Left ventricle myocardium inferior (tissue), 1 donor: ENCODE measurements at places on chromosomes 7 and 10. TPM values are rescaled to one million over a fixed set of nuclear protein-coding genes. Genes with fewer than 3 reads are reported as not detected.

The LIPK gene
- total RNA-seq: not detected

The SMIM30 gene
- 148 TPM for total RNA-seq

The RPP30 gene
- 31.6 TPM for total RNA-seq

The CPA1 gene
- not detected for total RNA-seq

The CUL2 gene
- 35.9 TPM for total RNA-seq

The AGAP3 gene
- total RNA-seq: 51.0 TPM

The GHITM gene
- 468 TPM for total RNA-seq

The CRYGN gene
- total RNA-seq: 0.41 TPM

The PODXL gene
- total RNA-seq: 67.4 TPM

The HYAL4 gene
- total RNA-seq: not detected

The IGF2BP3 gene
- 0.38 TPM for total RNA-seq

The ATP6V0A4 gene
- total RNA-seq: not detected

The ZNF804B gene
- not detected for total RNA-seq

The PTF1A gene
- total RNA-seq: not detected

The DIP2C gene
- 30.8 TPM for total RNA-seq

- no peaks in the 10 kb centered on the region for H3K27me3 ChIP-seq
- no peak for DNase-seq
- H3K4me3 ChIP-seq: no peak overlapping the region
- no peak overlapping the region for H3K27ac ChIP-seq
- peaks cover 7% of the 10 kb centered on the region for H3K36me3 ChIP-seq
- H3K4me1 ChIP-seq: no peaks in the 10 kb centered on the region
Observed at GRCh38 chr7:38886265-38886664, 22.7 kb downstream of the VPS41 start.

DNA sequence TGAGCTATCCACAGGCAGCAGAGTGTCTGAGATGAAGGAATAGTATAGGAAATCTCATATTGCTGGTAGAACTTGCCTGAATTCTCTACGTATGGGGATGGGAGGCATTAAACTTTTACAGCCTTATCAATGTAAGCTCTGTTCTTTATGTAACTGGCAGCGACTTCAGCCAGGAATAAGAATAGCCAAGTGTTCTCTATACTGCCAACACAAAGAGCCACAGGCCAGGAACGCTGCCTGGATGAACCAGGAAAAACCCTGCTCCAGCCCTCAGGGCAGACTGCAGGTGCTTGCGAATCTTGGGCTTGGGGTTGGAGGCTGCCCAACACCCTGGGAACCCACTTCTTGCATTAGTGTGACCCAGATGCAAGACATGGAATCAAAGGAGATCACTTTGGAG lies 6.1 kb upstream of the OLAH start:
- no peaks in the 10 kb centered on the region for H3K36me3 ChIP-seq
- no peak overlapping the region for H3K27ac ChIP-seq
- H3K27me3 ChIP-seq: no peaks in the 10 kb centered on the region
- no peak overlapping the region for H3K4me3 ChIP-seq
- no peaks in the 10 kb centered on the region for H3K4me1 ChIP-seq

- H3K27ac ChIP-seq: no peak overlapping the region
- no peak for DNase-seq
- H3K4me1 ChIP-seq: no peaks in the 10 kb centered on the region
- H3K36me3 ChIP-seq: peaks cover 17% of the 10 kb centered on the region
Observed at GRCh38 chr7:2080477-2080876, 152.3 kb downstream of the MAD1L1 start.

- no peaks in the 10 kb centered on the region for H3K27me3 ChIP-seq
- H3K4me1 ChIP-seq: no peaks in the 10 kb centered on the region
- no peaks in the 10 kb centered on the region for H3K36me3 ChIP-seq
- no peak overlapping the region for H3K27ac ChIP-seq
- H3K4me3 ChIP-seq: no peak overlapping the region
Observed at GRCh38 chr10:106410331-106410730, 754.2 kb downstream of the SORCS1 start.

GRCh38 chr7:132752431-132752830 lies 176.2 kb upstream of the PLXNA4 start:
- H3K4me3 ChIP-seq: no peak overlapping the region
- no peak overlapping the region for H3K27ac ChIP-seq
- no peaks in the 10 kb centered on the region for H3K36me3 ChIP-seq
- peaks cover 17% of the 10 kb centered on the region for H3K27me3 ChIP-seq
- DNase-seq: no peak

DNA sequence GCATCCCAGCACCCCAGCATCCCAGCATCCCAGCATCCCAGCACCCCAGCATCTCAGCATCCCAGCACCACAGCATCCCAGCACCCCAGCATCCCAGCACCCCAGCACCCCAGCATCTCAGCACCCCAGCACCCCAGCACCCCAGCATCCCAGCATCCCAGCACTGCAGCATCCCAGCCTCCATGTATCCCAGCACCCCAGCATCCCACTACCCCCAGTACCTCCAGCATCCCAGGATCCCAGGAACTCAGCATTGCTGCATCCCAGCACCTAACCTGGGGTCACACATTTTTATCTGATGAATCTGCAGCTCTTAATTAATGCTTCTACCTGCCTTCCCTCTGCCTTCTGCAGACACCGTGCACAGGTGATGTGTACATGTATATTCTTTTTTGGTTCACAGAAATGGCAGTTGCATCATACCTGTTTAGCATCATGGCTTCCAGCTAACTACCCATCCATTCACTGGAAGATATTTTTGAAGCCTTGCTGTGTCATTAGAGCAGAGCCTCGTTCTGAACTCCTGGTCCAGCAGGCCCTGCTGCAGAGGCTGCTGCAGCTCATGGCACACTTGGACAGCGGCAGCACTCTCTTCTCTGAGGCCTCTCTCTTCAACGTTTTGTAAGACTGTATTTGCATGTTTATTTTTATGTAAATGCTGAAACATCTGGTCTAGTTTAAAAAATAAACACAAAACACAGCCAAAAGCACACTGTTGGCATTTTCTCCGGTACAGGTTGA lies 4.6 kb upstream of the CFAP46 start:
- H3K27ac ChIP-seq: no peak overlapping the region
- H3K4me3 ChIP-seq: no peak overlapping the region
- H3K27me3 ChIP-seq: peaks cover 61% of the 10 kb centered on the region
- DNase-seq: no peak
- peaks cover 12% of the 10 kb centered on the region for H3K4me1 ChIP-seq

- no peak overlapping the region for H3K4me3 ChIP-seq
- H3K36me3 ChIP-seq: no peaks in the 10 kb centered on the region
- H3K27me3 ChIP-seq: peaks cover 46% of the 10 kb centered on the region
- DNase-seq: no peak
- H3K4me1 ChIP-seq: peaks cover 10% of the 10 kb centered on the region
- H3K27ac ChIP-seq: no peak overlapping the region
Observed at GRCh38 chr10:86258941-86259340, 107.7 kb downstream of the GRID1 start.

- H3K4me1 ChIP-seq: peaks cover 15% of the 10 kb centered on the region
- no peaks in the 10 kb centered on the region for H3K27me3 ChIP-seq
- no peak overlapping the region for H3K27ac ChIP-seq
- H3K4me3 ChIP-seq: no peak overlapping the region
Observed at GRCh38 chr7:29265208-29265923, 70.8 kb downstream of the CHN2 start.

- no peak overlapping the region for H3K4me3 ChIP-seq
- DNase-seq: peak; percentile 12
- peaks cover 86% of the 10 kb centered on the region for H3K4me1 ChIP-seq
- H3K27me3 ChIP-seq: no peaks in the 10 kb centered on the region
Observed at GRCh38 chr7:30922596-30922995, 10.9 kb downstream of the AQP1 start.

DNA sequence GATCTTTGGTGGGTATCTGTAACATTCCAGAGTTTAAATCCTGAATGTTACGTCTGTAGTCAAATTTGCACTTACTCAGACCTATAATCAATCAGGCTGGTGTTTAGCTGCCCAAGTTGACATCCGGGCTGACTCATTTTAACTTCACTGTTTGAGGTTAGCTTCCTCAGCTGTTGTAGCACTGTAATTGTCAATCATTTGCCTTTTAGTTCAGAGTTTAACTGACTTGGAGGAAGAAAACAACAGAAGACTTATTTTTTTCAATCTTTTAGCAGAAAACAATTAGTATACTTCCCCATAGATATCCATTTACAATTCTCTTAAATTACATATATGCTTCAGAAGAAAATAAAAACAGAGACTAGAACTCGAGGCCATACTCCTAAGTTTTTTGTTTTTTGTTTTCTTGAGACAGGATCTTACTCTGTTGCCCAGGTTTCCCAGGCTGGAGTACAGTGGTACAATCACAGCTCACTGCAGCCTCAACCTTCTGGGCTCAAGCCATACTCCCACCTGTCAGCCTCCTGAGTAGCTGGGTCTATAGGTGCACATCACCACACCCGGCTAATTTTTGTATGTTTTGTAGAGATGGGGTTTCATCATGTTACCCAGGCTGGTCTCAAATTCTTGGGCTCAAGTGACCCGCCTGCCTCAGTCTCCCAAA lies 38.5 kb upstream of the LRRC17 start:
- H3K27ac ChIP-seq: no peak overlapping the region
- H3K4me3 ChIP-seq: no peak overlapping the region
- no peak for DNase-seq
- H3K36me3 ChIP-seq: no peaks in the 10 kb centered on the region

GRCh38 chr10:70475661-70476060 lies 2.9 kb upstream of the PALD1 start:
- H3K27me3 ChIP-seq: no peaks in the 10 kb centered on the region
- no peak overlapping the region for H3K27ac ChIP-seq
- peaks cover 48% of the 10 kb centered on the region for H3K4me1 ChIP-seq
- no peak for DNase-seq

DNA sequence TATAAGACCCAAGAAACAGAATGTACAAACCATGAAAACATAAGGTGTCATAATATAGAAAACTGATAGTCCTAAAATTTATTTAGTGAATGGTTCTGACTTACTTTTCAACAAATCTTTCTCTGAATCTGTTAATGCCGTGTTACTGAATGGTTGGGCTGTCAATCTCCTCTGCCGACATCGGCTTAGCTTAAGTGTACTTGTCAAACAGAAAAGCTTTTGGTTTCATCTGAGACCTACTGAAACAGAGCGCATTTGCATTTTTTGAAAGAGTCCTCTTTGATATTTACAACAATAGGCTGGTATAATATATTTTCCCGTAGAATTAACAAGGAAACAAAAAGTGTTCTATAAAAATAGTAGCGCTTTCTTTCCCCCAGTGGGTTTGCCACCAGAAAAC lies 120.9 kb upstream of the ZNF804B start:
- no peaks in the 10 kb centered on the region for H3K4me1 ChIP-seq
- H3K36me3 ChIP-seq: no peaks in the 10 kb centered on the region
- H3K27me3 ChIP-seq: no peaks in the 10 kb centered on the region
- H3K4me3 ChIP-seq: no peak overlapping the region
- H3K27ac ChIP-seq: no peak overlapping the region
- DNase-seq: no peak

DNA sequence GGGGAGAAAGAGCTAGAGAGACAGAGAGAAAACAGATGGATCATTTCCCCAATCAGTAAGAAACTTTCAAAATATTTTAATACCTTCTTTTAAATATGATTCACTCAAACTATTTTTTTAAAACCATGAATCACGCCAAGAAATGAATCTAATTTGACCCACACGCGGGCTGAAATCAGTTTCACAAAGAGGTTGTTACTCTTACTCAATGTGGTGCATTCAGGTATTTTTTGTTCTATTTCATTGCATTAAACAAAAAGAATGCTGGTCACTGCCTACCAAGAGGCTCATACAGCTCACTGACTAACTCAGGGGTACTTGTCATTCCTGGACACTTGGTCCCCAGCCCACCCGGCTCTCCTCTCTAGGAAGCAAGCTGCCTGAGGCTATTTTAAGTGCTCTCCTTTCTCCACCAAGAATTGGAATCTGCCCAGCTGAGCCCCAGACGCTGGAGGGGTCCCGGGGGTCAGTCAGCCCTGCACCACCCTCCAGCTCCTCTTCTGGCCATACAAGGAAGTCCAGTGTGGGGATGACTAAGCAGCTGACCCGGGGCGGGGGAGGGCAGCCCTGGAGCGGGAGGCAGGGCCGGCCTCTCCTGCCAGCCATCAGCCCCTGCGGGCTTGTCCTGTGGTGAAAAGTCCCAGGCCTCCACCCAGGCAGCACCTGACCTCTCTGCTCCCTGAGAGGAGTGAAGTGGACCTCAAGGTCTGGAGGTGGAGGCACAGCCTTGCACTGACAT lies 21.7 kb upstream of the PFKP start:
- no peaks in the 10 kb centered on the region for H3K36me3 ChIP-seq
- peak overlapping the region; percentile 17 for H3K4me3 ChIP-seq
- H3K27ac ChIP-seq: peak overlapping the region; percentile 76
- peak; percentile 64 for DNase-seq
- no peaks in the 10 kb centered on the region for H3K27me3 ChIP-seq

- H3K27me3 ChIP-seq: peaks cover 14% of the 10 kb centered on the region
- peaks cover 6% of the 10 kb centered on the region for H3K4me1 ChIP-seq
- H3K36me3 ChIP-seq: no peaks in the 10 kb centered on the region
- no peak overlapping the region for H3K27ac ChIP-seq
- no peak for DNase-seq
Observed at GRCh38 chr7:155881471-155882350, 69.4 kb upstream of the SHH start.

GRCh38 chr7:84603545-84603944 lies 409.0 kb upstream of the SEMA3A start:
- H3K27ac ChIP-seq: no peak overlapping the region
- no peaks in the 10 kb centered on the region for H3K27me3 ChIP-seq
- no peaks in the 10 kb centered on the region for H3K36me3 ChIP-seq
- no peak for DNase-seq

DNA sequence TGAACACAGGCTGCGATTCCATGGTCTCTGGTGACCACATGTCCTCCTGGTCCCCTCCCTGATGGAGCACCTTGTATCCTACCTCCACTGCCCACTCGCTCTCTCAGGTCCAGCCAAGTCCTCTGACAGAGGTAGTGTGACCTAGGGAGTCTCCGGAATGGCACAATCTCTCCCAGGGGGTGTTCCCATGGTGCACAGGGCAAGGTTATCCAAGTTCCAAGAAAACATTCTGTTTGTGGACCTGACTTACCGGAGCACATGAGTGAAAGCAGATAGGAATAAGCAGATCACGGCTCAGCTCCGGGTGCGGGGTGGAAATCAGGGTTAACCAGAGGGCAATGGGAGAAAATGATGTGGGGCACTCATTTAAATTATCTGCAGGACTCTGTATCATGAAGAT lies 45.8 kb upstream of the INSIG1 start:
- no peak for DNase-seq
- H3K4me1 ChIP-seq: peaks cover 4% of the 10 kb centered on the region
- H3K27me3 ChIP-seq: peaks cover 36% of the 10 kb centered on the region
- H3K36me3 ChIP-seq: no peaks in the 10 kb centered on the region

- peaks cover 12% of the 10 kb centered on the region for H3K4me1 ChIP-seq
- no peak for DNase-seq
- peaks cover 73% of the 10 kb centered on the region for H3K36me3 ChIP-seq
- H3K4me3 ChIP-seq: no peak overlapping the region
- H3K27ac ChIP-seq: no peak overlapping the region
- H3K27me3 ChIP-seq: no peaks in the 10 kb centered on the region
Observed at GRCh38 chr7:139054101-139054500, 18.3 kb upstream of the ZC3HAV1L start.

DNA sequence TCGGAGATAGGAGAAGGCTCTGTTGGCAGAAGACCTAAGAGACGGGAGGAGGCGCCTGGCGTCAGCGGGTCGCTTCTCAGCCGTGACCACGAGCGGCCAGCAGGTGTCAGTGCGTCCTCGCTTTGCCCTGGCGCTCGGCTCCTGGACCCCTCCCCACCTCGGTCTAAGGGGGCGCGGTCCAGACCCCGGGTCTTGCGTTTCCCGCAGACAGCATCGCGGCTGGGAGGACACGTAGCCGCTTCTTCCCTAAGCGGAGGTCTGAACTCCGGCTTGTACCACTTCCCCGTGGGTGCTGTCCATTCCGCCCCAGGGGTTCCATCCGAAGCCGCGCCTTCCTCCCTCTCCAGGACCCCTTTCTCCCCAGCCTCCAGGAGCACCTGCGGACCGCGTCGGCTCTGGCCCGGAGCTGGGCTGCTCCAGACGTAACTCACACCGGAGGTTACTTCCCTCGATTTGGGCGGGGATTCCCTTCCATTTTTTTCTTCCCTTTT lies 593 bp upstream of the ADRA2A start:
- peak; percentile 58 for DNase-seq
- peak overlapping the region; percentile 69 for H3K4me3 ChIP-seq
- peaks cover 37% of the 10 kb centered on the region for H3K4me1 ChIP-seq
- peaks cover 91% of the 10 kb centered on the region for H3K27me3 ChIP-seq
